ENCODE measurements at places on chromosomes 2 and 18.

DNA sequence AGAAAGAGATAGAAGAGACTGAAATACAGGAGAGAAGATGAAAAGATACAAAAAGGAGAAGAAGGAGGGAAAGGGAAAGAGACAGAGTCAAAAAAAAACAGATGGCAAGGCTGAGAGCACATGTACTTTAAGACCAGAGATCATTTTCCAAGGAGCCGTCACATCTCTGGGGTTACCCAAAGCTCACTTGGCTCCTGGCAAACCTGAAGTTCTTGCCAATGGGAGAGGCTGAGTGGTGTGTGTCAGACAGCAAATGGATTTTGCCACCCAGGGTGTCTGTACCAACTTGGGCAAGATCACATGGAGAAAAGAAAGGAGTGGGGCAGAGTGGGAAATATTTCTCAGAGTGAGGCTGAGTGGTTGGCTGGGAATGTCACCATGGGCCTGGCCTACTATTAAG is 219.3 kb upstream of the TNP1 start:
- no peak for DNase-seq

- no peak for DNase-seq
These were observed 42.3 kb upstream of the TEX51 start for GRCh38 chr2:126856403-126856802.

GRCh38 chr18:78309307-78309706 is 670.3 kb upstream of the SALL3 start:
- DNase-seq, result no peak

DNA sequence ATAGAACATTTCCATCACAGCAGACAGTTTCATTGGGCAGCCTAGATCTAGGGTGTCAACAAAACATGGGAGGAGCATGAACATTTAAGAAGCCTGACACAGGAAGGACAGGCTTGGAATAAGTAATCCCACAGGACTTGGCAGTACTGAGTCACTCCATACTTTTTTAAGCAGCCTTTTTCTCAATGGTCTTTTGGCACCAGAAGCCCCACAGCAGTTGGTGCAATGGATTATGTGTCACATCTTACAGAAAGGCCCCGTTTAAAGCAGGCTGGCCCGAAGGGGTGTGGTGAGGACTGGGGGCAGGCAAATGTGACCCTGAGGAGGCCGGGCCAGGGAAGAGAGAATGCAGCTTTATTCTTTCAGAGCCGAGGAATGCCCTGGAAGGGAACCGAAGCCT is 26.6 kb downstream of the SPTBN1 start:
- DNase-seq, result no peak

DNA sequence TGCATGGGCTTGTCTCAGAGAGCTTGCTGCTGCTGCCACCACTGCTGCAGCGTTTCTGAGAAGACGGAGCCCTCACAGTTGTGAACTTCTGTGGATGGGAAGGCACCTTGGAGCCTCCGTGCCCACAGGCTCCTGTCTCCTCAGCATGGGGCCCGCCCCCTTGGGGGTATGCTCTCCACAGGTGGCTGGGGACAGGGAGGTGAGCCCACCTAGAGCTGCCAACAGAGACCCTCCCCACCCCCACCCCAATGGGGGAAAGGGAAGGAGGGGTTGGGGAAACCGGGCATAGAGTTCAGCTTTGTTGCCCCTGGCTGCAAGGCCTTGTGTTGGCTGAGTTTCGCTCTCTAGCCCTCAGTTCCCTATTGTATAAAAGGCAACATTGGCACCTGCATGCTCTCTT is 76.1 kb downstream of the INPP4A start:
- no peak for DNase-seq

- DNase-seq, result no peak
These were observed 68.2 kb downstream of the LIMS1 start for GRCh38 chr2:108602422-108602821.

DNA sequence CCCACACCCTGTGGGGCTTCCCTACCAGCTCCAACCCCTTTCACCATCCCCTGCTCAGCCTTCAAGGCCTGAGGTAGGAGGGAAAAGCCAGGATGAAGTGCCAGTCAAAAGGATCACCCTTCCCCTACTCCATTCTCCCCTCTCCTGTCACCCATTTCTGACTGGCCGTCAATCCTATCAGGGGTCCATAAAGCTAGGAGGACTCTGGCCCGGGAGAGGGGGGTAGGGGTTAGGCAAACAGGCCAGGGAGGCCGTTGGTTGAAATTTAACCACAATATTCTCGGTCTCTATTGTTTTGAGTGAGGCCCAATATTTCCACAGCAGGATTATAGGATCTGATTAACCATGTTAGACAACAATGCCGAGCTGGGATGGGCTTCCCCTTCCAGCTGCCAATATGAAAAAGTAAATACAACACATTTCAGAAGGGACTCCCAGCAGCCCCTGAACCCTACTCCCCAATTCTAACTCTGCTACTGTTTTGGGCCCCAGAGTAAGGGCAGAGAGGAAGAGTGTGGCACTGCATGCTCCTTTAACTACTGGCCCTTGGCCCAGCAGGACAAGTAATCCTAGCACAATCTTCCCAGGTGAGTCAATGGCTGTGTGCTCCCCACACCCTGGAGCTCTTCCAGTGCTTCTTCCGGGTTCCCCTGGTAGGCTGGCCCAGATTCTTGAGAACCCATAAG is 10.6 kb upstream of the IHH start:
- no peak for DNase-seq

DNA sequence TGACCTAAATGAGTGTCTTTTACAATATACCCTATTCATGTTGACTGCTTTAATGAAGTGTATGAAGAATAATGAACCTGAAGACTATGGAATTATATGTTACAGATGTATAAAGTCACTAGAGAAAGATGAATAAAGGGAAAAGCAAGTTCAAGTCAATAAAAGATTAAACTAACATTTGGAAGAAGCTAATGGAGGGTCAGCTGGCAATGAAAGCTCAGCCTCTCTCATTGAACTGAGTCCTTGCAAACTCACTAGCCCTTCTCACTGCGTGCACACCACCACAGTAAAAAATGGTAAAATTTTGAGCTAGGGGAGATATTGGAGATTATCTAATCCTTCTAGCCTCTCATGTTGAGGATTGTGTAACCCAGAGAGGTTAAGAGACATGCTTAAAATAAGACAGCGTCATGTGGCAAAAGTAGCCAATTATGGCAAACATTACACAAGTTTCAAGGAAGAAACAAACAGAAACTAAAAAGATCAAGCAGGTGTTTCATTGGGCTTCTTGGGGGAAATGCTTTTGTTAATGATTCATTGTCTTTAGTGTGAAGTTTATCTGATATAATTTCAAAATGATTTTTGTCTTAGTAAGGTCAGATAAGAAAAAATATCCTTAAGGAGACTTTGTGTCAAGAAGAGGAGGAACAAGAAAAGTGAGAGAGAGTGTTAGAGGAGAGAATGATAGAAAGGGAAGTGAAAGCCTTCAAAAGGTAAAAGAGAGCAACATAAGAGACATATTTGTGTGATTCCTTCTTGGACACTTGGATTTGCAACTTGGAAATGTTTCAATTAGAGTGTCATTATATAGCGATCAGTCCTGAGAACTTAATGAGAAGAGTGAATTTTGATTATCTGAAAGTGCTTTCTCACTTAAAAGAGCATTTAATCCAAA is 893.7 kb upstream of the FAM98A start:
- DNase-seq, result no peak

GRCh38 chr2:67476809-67477790 is 80.0 kb downstream of the ETAA1 start:
- DNase-seq, result peak; percentile 60

DNA sequence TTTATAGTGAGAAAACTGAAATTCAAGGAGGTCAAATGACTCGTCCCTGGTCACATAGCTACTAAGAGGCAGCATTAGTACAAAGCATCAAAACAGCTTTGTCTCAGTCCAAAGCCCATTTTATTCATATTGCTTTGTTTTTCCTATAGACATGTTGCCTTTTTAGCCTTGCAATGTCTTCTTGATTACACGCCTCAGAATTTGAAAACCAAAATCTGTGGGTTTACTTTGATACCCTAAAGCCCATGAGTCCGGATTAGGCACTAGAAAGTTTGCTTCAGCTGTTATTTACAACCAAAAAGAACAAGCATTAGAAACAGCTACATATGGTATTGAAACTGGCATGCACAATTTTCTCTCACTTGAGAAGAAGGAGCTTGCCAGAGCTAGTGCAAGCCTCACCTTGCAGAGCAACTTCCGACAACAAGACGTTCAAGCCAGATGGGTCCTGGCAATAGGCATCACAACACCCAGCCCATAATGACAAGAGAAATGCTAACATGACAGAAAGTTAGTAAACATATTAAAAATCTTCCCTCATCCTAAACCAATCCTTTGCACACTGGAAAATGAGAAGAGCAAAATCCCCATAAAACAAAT is 276.8 kb downstream of the RIT2 start:
- DNase-seq, result no peak

DNA sequence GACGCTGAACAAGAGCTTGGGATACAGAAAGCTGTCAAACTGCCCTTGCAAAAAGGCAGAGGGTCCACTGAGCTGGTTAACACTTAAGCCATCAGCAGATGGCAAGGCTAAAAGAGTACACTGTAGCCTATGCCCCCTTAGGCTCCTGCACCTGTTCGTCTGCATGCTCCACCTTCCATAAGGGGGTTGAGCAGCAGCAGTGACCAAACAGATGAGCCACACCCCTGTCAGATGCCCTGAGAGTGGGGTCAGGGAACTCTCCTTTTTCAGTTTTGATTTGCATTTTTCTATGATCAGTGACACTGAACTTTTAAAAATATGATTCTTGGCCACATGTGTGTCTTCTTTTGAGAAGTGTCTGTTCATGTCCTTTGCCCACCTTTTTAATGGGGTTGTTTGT is 402.5 kb upstream of the FAM98A start:
- no peak for DNase-seq

DNA sequence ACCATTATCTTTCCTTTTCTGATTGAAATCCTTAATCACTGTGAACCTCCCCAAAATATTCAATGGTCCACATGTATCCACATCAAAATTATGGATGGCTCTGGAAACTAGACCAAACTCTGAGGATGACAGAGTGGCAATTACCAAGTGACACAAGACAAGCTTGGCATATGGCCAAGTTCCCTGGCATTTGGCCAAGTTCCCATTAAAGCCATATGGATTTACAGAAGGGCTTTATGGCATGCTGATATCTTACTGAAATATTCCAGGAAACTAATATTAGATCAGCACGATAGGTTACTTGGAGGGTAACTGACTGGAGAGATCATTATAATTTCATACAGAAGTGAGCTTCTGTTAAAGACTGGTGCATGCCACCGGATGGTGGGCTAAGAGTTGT is 21.9 kb upstream of the CERS6 start:
- DNase-seq, result no peak

GRCh38 chr2:62938126-62938525 is 112.5 kb upstream of the OTX1 start:
- DNase-seq, result no peak

- no peak for DNase-seq
These were observed 30.2 kb upstream of the RIOK3 start for GRCh38 chr18:23422751-23423418.

DNA sequence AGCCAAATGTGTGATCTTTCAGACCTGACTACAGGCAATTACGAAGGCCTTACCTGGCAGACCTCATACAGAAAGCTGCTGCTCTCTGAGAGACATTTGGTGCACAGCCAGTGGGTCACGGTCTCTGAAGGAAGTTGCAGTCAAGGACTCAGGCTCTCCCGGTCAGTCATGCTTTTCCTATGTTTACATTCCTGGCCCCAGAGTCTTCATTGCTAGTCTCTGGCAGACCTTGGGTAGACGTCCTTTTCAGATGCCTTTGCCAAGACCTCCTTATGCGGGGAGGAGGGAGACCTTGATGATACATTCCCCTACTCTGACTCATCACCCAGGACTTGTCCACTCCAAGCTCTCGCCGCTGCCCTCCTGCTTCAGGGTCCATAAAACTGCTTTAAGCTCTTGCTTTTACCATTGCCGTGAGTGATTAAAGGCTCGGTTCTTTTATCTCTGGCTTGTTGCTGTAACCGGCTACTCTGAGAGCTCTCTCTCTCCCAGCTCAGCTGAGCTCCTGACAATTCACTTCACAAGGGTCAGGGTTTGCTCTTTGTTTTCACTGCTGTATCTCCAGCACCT is 62.0 kb upstream of the SLC35F5 start:
- DNase-seq, result peak; percentile 61

Data from GM23338 (cell line).